RCC 7860 (cell line): ENCODE measurements at places on chromosomes 11 and 22.

- DNase-seq = peak; percentile 81
Observed at GRCh38 chr11:65422633-65423515, at the start of gene NEAT1. NEAT1 (plus strand) TSS chr11:65422798.

DNA sequence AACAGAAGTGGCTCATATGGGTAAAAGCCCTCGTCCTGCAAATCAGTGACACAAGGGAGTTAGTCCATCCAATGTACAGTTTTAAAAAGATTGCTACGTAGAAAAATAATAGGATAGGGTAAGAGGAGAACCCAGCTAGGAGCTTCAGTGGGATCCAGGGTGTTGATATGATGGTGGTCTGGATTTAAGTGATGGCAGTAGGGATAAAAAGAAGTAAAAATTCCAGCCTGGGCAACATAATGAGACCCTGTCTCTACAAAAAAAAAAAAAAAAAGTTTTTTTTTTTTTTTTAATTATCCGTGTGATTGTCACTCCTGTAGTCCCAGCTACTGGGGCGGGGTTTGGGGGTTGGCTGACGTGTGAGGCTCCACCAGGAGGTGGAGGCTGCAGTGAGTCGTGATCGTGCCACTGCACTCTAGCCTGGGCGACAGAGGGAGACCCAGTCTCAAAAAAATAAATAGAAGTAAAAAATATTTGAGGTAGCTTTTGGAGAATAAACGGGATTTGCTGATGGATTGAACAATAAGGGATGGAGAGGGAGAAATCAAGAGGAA lies 7.0 kb upstream of the L3MBTL2 start:
- DNase-seq = no peak

DNA sequence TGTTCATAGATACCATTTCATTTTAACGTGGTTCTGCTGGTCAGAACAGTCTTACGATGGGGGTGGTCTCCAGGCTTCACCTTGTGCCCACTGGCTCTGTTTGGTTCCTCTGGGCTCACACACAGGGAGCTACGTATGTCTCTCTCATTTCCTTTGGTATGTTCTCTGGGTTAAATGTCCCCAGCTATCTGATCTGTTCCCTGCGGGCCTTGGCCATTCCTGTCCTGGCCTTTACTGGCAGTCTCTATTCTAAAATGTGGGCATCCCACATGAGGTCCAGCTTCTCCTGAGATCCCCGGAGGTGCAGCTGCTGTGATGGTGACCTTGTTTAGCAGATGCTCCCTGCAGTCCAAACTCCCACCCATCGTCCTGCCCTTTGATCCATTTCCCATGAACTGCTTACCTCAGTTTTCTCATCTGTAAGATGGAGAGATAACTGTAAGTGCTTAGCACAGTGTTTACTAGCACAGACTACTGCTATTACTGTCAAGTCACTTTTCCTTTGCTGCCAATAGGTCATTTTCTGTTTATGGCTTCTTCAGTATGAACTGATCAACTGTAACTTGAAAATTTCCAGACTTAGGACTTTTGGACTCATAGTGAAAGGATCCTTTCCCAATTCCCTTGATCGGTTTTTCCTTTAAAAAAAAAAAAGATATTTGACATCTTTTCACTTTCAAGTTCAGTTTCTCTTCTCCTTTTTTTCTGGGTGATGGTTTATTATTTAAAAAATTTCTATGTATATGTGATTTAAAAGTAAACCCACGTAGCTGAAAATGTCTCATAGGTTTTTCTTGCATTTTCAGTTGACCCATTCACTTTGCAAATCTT lies 92.9 kb downstream of the PTPRJ start:
- DNase-seq = no peak

DNA sequence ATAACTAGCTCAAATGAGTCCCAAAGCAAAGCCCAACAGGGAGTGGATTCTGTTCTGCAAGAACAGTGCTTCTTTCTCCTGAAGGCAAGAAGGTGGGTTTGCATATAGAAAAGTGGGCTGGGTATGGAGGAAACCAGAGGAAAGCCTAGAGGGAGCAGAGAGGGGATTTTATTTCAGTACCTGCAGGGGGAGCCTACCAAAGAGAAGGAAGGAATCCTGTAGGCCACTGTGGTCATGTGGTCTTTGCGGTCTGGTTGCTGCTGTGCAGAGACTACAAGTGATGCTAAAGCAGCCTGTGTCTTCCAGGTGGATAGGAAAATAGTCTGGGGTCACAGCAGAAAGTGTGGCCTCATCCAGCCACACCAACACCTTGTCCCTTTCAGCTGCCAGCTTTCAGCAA lies 33.2 kb upstream of the ZBTB16 start:
- DNase-seq = no peak

GRCh38 chr11:28962502-28962901 lies 854.3 kb downstream of the METTL15 start:
- no peak for DNase-seq

DNA sequence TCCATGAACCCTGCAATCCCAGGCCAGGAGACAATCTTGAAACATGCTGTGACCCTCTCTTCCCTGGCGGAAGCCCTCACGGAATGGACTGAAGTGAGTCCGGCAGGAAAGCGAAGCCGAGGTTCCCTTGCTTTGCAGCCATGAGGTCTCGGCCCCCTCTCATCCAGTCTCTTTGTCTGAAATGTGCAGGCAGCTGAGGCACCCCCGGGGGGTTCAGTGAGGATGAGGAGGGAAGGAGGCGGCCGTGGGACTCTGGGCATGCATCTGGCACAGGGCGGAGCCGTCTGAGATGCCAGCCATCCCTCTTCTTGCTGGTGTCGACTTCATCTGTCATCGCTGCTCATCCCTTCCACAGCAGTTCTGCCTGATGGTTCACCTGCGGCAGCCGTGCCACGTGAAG lies 1485.7 kb downstream of the BRD1 start:
- DNase-seq = no peak

DNA sequence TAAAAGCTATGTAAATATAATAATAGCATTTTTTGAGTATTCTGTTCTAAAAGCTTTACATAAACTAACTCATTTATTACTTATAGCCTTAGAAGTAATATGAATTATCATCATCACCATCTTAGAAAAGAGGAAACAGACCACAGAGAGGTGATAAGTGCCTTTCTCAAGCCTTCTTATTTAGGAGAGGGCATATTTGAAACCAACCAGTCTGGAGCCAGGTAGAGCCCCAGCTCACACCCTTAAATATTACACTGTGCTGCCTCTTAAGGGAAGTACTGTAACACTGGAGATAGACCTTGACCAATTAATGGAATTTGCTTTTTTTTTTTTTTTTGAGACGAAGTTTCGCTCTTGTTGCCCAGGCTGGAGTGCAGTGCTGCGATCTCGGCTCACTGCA lies 2.3 kb downstream of the BCO2 start:
- DNase-seq = no peak

GRCh38 chr11:17418444-17419081 lies 30.1 kb upstream of the KCNJ11 start:
- DNase-seq = no peak

- no peak for DNase-seq
Observed at GRCh38 chr22:42646569-42647525, 2.3 kb downstream of the CYB5R3 start.

- peak; percentile 75 for DNase-seq
Observed at GRCh38 chr11:62427630-62428233, 8.9 kb downstream of the SCGB1A1 start.

DNA sequence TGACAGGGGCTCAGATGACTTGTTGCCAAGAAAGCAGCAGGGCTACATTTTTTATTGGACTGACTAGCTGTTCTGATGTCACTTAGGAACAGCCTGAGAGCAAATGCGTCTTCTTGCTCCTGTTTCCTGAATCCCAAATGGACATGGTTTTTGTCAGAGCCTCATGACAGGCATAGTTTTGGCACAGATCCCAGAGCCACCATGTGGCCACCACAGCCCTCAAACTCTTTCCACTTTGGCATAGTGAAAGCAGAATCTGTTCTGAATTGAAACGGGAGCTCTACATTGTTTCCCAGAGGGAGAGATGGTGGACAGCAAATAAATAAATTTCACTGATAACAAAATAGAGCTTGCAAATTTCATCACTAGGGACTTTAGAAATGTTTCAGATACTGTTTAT lies 222.2 kb downstream of the C11orf87 start:
- DNase-seq = no peak

DNA sequence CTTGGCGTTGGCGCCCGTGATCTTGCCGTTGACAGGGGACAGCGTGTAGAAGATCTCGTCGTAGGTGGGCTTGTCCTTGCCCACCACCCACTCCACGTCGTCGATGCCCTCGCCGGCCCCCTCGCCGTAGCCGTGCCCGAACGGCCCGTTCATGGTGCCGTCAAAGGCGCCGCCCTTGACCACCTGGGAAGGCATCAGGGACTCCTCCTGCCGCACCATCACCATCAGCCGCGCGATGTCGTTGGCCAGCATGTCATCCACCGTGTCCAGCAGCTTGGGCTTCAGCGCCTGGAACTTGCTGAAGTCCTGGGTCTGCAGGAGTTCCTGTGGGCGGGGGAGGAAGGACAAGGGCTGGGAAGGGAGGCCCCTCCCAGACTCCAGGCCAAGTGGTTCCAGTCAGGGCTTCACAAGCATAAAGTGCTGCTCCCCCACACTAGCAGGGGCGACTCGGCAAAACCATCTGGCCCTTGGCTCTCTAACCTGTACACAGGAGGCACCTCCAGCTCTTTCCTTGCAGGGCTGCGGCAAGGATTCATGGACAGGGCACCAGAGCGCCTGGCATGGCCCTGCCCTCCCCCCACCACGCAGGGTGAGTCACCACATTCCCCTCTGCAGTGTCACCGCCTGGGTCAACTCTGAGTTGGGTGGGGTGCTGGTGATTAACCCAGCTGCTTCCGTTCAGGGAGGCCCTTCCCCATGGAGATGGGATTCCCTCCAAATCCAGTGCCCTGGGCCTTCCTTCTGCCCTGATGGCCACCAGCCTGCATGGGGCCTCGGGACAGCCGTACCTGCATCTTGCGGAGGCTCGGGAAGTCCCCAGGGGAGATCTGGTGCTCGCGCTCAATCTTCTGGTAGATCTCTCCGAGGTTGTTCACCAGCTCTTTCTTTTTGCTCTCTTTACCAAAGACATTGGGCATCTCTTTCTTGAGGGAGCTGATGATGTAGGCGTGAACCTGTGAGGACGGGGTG lies 10.4 kb upstream of the CDC42BPG start:
- peak; percentile 94 for DNase-seq
